ENCODE measurements at places on chromosomes 11 and 22. TPM values are rescaled to one million over a fixed set of nuclear protein-coding genes. Genes with fewer than 3 reads are reported as not detected.

The LRP4 gene
- total RNA-seq = not detected

GRCh38 chr11:72829884-72830533 lies 15.8 kb downstream of the ATG16L2 start:
- peaks cover 20% of the 10 kb centered on the region for H3K4me1 ChIP-seq
- no peaks in the 10 kb centered on the region for H3K27me3 ChIP-seq
- H3K4me3 ChIP-seq = no peak overlapping the region
- DNase-seq = no peak
- no peak overlapping the region for H3K27ac ChIP-seq
- peaks cover 42% of the 10 kb centered on the region for H3K36me3 ChIP-seq

DNA sequence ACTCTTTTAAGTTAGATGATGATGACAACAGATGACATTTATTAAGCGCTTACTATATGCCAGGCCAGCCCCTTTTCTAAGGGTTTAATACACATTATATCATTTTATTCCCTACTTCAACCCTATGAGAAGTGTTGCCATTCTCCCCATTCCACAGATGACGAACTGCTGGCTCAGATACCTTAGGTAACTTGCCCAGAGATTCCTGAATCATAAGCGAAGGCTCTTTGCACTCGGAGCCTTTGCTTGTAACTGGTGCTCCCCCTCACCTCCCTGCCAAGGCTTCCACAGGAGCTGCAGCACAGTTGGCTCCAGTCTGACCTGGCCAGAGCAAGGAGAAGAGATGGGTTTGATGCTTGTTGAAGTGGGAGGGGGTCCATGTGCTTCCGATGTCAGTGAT lies 43.0 kb downstream of the DBX1 start:
- no peak overlapping the region for H3K4me3 ChIP-seq
- no peak for DNase-seq
- no peaks in the 10 kb centered on the region for H3K27me3 ChIP-seq
- H3K4me1 ChIP-seq = peaks cover 3% of the 10 kb centered on the region
- H3K27ac ChIP-seq = no peak overlapping the region
- no peaks in the 10 kb centered on the region for H3K36me3 ChIP-seq

The MS4A12 gene
- not detected for total RNA-seq

GRCh38 chr11:22341588-22341931 lies 3.4 kb downstream of the SLC17A6 start:
- no peak overlapping the region for H3K4me3 ChIP-seq
- no peak for DNase-seq
- H3K36me3 ChIP-seq = no peaks in the 10 kb centered on the region
- H3K27ac ChIP-seq = no peak overlapping the region
- H3K27me3 ChIP-seq = peaks cover 83% of the 10 kb centered on the region

GRCh38 chr22:41267958-41268357 lies 18.0 kb downstream of the RANGAP1 start:
- DNase-seq = no peak
- peaks cover 87% of the 10 kb centered on the region for H3K36me3 ChIP-seq

GRCh38 chr11:38460896-38461295 lies 1862.9 kb upstream of the RAG2 start:
- H3K4me3 ChIP-seq = no peak overlapping the region
- H3K27me3 ChIP-seq = no peaks in the 10 kb centered on the region
- no peak for DNase-seq
- H3K4me1 ChIP-seq = no peaks in the 10 kb centered on the region
- no peak overlapping the region for H3K27ac ChIP-seq
- H3K36me3 ChIP-seq = no peaks in the 10 kb centered on the region

- DNase-seq = no peak
- H3K27ac ChIP-seq = no peak overlapping the region
- H3K4me1 ChIP-seq = peaks cover 6% of the 10 kb centered on the region
- peaks cover 27% of the 10 kb centered on the region for H3K36me3 ChIP-seq
- no peak overlapping the region for H3K4me3 ChIP-seq
Observed at GRCh38 chr11:111737444-111738210, 28.6 kb downstream of the PPP2R1B start.

DNA sequence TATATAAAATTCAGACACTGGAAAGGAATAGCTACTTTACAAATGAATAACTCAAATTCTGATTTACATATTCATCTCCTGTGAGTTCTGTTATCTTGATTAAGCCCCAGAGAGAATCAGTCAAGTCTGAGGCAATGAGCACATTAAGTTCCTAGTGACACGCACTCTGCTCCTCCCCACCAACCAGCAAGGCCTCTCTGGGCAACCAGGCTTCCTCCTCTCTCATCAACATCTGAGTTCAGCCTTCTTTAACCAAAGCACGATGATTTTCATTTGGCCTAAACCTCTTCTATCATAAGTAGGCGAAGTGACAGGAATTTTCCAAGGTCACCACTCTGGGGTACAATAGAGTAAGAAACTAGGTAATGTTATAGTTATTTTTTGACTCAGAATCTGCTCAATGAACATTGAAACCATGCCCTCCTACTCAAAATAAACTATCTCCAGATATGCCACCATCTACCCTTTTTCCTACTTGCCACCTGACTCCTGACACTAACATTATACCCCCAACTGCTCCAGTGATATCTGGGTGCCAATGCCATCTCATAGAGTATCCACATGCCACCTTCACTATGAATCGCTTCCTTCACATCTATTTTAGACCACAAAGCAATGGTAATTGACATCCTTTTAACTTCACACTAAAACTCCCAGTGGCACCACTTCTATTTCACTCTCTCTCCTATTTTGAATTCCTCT lies 114.8 kb downstream of the FAM76B start:
- no peaks in the 10 kb centered on the region for H3K4me1 ChIP-seq
- no peaks in the 10 kb centered on the region for H3K27me3 ChIP-seq
- H3K4me3 ChIP-seq = no peak overlapping the region
- DNase-seq = no peak

GRCh38 chr11:1623716-1624115 lies 1.8 kb upstream of the KRTAP5-4 start:
- no peak overlapping the region for H3K27ac ChIP-seq
- no peaks in the 10 kb centered on the region for H3K27me3 ChIP-seq
- no peaks in the 10 kb centered on the region for H3K36me3 ChIP-seq

Data from CD4-positive, alpha-beta T cell (primary cell).